ENCODE measurements at places on chromosomes 2 and 18. TPM values are rescaled to one million over a fixed set of nuclear protein-coding genes. Genes with fewer than 3 reads are reported as not detected.

AQP12B gene
- not detected for total RNA-seq

OR6B2 gene
- not detected for total RNA-seq

DCC gene
- 0.42 TPM for total RNA-seq

CUL3 gene
- total RNA-seq = 77.1 TPM

PRKAG3 gene
- not detected for total RNA-seq

FOXI3 gene
- not detected for total RNA-seq

BAZ2B gene
- total RNA-seq = 55.6 TPM

GRHL1 gene
- total RNA-seq = 18.0 TPM

HAAO gene
- 2.8 TPM for total RNA-seq

STPG4 gene
- not detected for total RNA-seq

SGPP2 gene
- total RNA-seq = not detected

GNLY gene
- 3.7 TPM for total RNA-seq

COL3A1 gene
- 351 TPM for total RNA-seq

EPHA4 gene
- 23.1 TPM for total RNA-seq

ALLC gene
- total RNA-seq = not detected

SERPINB5 gene
- not detected for total RNA-seq

TEX44 gene
- total RNA-seq = not detected

FAM237A gene
- total RNA-seq = not detected

FER1L5 gene
- total RNA-seq = 0.06 TPM

CSRNP3 gene
- total RNA-seq = 0.51 TPM

RUFY4 gene
- 0.42 TPM for total RNA-seq

SPC25 gene
- 0.32 TPM for total RNA-seq

LIPG gene
- 2.2 TPM for total RNA-seq

UCN gene
- 1.0 TPM for total RNA-seq

C2orf49 gene
- 12.8 TPM for total RNA-seq

TUBB6 gene
- total RNA-seq = 560 TPM

DAW1 gene
- not detected for total RNA-seq

NPAS2 gene
- total RNA-seq = 32.1 TPM

ADNP2 gene
- total RNA-seq = 16.0 TPM

OSR1 gene
- 41.6 TPM for total RNA-seq

ALPG gene
- not detected for total RNA-seq

CIB4 gene
- not detected for total RNA-seq

NPC1 gene
- 59.3 TPM for total RNA-seq

SP5 gene
- 0.26 TPM for total RNA-seq

SLC8A1 gene
- total RNA-seq = 18.5 TPM

RMDN2 gene
- 8.4 TPM for total RNA-seq

SPEG gene
- total RNA-seq = 4.7 TPM

TRAF3IP1 gene
- 24.5 TPM for total RNA-seq

CKAP2L gene
- total RNA-seq = not detected

FSIP2 gene
- 0.29 TPM for total RNA-seq

CHPF gene
- 24.1 TPM for total RNA-seq

GREB1L gene
- 8.6 TPM for total RNA-seq

NR4A2 gene
- total RNA-seq = 67.7 TPM

CDKL4 gene
- 0.96 TPM for total RNA-seq

NMUR1 gene
- 1.4 TPM for total RNA-seq

L3MBTL4 gene
- total RNA-seq = 7.5 TPM
